Activated CD4-positive, alpha-beta T cell treated with anti-CD3 and anti-CD28 coated beads for 36 hours (primary cell): ENCODE measurements at places on chromosomes 5 and 9.

GRCh38 chr9:76203373-76203772 lies 190.9 kb downstream of the RFK start:
- DNase-seq = no peak

- no peak for DNase-seq
Measured at GRCh38 chr9:69546265-69546664, 125.9 kb downstream of the APBA1 start.

- peak; percentile 55 for DNase-seq
Measured at GRCh38 chr5:16626696-16627264, 10.0 kb upstream of the RETREG1 start.

- no peak for DNase-seq
Measured at GRCh38 chr5:151469992-151470391, 22.6 kb downstream of the SLC36A1 start.

- peak; percentile 66 for DNase-seq
Measured at GRCh38 chr9:136409557-136410455, 608 bp downstream of the ENTR1 start.

GRCh38 chr9:81103597-81104471 lies 585.5 kb downstream of the TLE1 start:
- DNase-seq = no peak

- no peak for DNase-seq
Measured at GRCh38 chr9:136920069-136920468, 24.5 kb downstream of the FBXW5 start.

DNA sequence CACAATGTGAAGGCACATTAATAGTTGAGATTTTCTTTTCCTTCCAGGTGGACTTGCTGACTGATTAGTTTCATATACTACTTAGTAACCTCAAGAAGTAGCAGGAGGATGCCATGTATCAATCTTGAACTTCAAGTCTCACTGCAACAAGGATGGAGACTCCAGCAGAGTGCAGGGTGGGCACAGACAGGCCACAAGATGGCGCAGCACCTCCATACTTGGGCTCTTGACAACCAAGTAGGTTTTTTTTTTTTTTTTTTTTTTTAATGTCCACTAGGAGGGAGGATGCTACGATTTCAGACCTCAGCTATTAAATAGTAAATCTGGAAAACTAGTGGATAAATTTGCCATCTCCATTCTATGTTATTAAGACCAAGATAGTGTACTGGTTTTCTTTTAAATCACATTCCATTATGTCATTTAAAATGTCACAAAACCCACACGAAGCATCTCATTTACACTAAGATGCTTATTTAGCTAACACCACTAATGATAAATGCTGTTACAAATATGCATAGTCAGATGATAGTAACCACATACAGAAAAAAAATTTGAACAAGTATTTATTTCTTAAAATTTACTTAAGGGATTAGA lies 58.6 kb downstream of the IL6ST start:
- peak; percentile 91 for DNase-seq

GRCh38 chr5:96023518-96023917 lies 61.9 kb upstream of the ELL2 start:
- DNase-seq = no peak

DNA sequence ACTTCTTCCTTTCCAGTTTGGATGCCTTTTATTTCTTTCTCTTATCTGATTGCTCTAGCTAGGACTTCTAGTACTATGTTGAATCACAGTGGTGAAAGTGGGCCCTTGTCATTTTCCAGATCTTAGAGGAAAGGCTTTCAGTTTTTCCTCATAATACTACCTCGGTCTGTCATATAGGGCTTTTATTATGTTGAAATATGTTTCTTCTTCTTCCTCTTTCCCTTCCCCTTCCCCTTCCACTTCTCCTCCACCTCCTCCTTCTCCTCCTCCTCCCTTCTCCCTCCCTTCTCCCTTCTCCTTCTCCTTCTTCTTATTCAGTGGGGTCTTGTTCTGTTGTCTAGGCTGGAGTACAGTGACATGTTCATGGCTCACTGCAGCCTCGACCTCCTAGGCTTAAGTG lies 9.2 kb upstream of the TERT start:
- DNase-seq = no peak

DNA sequence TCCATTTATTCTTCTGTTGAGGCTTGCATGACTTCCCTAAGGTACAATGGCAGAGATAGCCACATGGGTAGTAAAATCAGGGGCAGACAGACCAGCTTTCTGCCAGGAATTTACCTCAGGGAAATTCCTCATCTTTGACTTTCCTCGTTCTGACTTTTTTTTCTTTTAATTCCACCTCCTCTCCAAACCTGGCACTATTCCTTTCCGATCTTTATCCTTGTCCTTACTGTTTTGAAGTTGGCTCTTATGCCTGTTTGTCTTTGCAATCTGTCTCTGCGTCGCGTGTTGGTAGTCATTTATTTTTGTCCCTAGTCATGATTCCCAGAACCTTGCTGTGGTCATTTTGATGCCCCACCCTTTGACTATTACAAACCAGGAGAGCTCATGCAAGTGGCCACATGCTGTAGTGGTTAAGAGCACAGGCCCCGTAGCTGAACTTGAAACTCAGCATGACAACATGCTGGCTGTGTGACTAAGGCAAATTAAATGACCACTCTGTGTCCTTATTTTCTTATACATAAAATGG lies 19.0 kb downstream of the TMC1 start:
- no peak for DNase-seq

- no peak for DNase-seq
Measured at GRCh38 chr5:73989956-73990355, 364.0 kb downstream of the ARHGEF28 start.

DNA sequence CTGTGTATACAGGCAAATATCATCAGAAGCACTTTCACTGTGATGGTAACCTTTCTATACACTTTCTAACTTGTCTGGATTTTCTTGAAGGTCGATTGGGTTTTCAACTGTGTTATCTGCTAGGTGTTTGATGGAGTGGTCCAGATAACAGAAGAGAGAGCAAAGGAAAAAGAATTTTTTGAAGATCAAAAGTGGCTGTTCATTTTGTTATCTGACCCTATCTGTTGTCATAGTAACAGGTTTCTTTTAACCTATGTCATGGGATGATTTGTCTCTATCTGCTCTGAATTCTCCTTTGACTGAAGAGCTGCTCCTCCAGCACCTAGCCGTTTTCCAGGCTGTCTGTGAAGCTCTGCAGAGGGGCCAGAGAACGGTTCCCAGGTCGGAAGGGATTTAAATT lies 77.8 kb upstream of the IRX2 start:
- DNase-seq = no peak

DNA sequence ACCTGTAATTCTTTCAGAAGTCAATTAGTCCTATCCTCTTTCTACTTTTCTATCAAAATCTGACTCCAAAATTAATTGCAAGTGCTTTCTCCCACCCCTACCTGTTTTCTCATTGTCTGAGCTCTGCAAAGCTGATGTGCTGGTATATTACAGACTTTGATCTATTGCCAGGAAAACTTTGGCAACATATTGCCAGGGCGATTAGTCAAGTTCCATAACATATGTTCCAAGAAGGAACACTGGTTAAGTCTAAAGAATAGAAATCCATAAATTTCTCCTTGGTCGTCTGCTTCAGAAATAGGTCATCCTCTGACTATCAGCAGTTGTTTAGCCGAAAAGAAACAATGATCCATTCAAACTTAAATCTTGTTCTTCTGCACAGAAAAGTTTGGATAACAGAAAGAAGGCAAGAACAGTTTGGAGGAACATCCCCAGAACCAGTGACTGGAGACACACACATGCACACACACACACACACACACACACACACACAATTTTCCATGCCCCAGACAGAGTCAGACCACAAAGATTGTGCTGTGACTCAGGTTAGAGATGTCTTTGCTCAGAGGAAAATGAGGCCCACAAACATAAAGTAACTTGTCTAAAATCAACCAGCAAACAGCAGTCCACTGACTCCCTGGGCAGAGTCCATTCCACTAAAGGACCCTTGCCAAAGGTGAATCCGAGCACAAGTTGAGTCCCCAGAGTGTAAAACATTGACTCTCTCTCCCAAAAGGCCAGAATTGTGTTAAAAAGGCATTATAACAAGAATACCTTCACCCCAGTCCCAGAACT lies 202.1 kb downstream of the DEPDC1B start:
- DNase-seq = no peak

- no peak for DNase-seq
Measured at GRCh38 chr9:133633681-133634080, 2.5 kb upstream of the DBH start.

DNA sequence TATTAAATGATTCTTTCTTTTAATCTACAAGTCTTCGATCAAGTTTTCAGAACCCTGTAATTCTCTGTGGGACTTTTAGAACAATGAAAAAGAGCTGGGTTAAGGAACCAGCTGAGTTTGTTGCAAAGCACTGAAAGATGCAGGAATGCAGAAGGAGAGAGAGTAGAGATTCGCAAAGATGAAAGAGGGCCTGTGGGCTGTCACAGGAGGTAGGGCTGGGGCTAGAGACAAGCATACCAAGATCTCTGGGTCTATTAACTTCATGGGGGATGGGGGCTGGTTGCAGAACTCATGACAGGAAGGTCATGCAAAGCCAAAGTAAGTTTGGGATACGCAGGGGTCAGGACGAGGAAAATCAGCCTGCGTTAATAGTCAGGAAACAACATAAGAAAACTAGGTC lies 81.8 kb downstream of the LURAP1L start:
- DNase-seq = no peak

DNA sequence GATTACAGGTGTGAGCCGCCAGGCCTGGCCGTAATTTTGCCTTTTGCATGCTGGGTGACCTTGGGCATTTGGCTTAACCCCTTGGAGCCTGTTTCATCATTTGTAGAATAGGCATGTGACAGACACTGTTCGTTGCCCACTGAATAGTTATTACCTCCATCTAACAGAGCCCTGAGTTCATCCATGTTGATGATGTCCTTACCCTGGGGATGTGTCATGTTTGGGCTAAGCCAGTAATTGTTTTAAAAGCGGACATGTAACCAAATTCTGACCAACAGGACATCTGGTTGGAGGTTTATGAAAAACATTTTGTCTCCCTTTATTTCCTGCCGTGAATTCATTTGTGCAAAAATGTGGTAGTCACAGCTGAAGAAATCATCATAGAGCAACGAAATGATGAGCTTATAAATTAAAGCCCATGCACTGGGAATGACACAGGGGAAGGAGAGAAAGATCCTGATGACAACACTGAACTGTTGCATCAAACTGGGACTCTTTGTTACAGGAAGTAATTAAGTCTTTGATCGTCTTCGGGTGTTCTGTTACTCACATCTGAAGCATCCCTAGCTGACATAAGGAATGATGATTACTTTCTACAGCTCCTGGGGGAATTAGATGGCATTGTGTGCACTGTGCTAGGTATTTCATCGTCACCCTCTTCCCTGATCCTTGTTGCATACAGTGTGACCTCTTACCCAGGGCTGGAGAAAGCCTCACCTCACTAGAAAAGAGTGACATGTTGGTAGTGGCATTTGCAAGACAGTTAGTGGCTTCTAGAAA lies 117.8 kb downstream of the FGF18 start:
- DNase-seq = no peak

GRCh38 chr9:126303488-126303887 lies 23.1 kb upstream of the MVB12B start:
- peak; percentile 11 for DNase-seq

GRCh38 chr9:99576002-99576401 lies 245.7 kb upstream of the NR4A3 start:
- DNase-seq = no peak

DNA sequence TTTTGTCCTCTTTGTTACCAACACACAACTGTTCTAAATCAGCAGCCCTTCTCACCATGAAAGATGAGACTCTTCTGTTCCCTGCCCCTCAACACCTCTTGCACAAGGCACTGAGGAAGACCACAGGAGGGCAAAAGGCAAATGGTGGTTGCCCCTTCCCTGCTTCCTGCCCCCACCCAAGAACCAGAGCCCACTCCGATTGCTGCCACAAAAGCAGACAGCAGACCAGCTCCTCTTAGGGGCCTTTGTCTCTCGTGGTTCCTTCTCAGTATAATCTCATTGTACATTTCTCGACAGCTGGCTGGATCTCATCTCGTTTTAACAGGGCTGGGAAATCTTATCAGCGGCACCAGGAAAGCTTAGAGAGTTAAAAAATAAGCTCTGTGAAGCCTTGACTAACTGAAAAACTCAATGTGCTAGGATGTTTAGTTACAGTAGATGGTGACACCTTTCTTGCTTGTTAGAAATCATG lies 1.1 kb downstream of the MVB12B start:
- DNase-seq = no peak

DNA sequence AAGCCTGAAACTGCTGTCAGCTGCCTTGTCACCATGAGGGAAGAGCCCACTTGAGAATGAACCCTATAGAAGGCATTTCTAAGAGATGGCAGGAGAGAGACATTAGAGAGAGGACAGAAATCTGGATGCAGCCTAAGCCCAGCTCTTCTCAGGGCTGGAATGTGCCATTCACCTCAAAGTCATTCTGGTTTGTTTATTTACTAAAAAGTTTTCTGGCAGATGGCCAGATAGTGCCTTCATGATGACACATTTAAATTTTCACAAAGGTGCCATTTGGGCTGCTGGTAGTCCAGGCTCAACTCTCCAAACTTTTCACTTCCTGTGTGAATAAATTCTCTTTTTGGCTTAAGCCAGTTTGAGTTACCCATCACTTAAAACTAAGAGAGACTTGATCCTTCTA lies 144.6 kb upstream of the ZNF366 start:
- no peak for DNase-seq

DNA sequence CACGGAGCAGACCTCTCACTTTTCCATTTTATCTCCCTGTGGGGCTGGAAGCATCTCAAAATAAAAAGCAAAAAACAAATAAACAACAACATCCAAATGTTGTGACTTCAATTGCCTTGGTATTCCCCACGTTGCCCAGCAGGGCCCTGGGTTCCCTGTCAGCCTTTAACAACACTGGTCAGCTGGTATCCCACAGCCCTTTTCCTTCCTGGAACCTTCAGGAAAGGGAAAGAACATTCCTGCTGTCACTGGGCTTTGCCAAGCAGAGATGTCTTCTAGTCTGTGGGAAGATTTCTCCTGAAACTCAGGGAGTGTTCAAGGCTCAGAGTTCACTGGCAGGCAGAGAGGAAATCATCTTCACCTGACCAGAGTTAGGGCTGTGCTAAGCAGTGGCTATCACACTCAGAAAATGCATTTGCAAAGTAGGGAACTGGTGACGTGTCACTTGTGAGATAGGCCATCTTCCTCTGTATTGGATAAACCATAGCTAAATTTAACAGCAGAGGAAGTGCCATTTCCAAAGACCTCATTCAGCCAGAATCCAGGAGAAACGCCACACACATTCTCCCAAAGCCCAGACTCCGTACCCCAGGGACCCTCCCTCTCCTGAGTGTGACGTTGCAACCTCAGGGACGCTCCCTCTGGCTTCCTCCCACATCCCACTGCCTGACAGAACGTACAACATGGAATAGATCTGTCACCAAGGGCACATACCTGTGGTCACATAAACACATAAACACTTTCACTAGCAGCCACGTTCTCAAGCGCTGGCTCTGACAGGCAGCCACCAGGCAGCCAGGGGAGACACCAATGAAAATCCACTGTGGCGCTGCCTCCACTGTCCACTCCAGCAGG lies 274.0 kb upstream of the DAPK1 start:
- no peak for DNase-seq

GRCh38 chr5:107514305-107514704 lies 156.4 kb downstream of the EFNA5 start:
- DNase-seq = no peak

GRCh38 chr5:6520201-6520600 lies 71.5 kb downstream of the UBE2QL1 start:
- DNase-seq = no peak
